ENCODE measurements at places on chromosomes 3 and 15. TPM values are rescaled to one million over a fixed set of nuclear protein-coding genes. Genes with fewer than 3 reads are reported as not detected.

The TMEM212 gene
- not detected for total RNA-seq

The ADAMTS9 gene
- total RNA-seq: 1.1 TPM

The DISP2 gene
- 0.36 TPM for total RNA-seq

The GOLGA8S gene
- total RNA-seq: under 0.01 TPM

The ITIH3 gene
- total RNA-seq: 1.1 TPM

The ATP2B2 gene
- under 0.01 TPM for total RNA-seq

The RARRES1 gene
- total RNA-seq: 1.9 TPM

The CX3CR1 gene
- not detected for total RNA-seq

The AGBL1 gene
- total RNA-seq: not detected

The NR1I2 gene
- total RNA-seq: not detected

DNA sequence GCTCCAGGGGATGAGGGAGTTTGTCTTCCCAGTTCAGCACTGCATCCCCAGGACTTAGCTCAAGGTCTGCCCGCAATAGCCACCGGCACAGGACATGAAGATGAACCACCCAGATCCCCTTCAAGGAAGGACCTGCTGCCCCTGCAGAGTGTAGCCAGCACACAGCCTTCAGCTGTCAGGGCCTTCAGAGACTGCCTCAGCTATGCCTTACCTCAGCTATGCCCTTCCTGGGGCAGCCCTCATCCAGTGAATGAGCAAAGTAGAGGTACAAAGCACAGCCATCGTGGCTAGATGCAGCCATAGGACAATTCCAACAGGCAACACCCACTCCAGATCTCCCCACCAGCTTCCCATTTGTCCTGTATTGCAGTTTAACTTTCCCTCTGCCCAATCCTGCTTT is 291.2 kb upstream of the STT3B start:
- no peak for DNase-seq

- peak; percentile 90 for DNase-seq
Observed at GRCh38 chr15:99704444-99704838, 28.8 kb downstream of the LYSMD4 start.

GRCh38 chr3:143236226-143236964 is 116.8 kb downstream of the CHST2 start:
- no peak for DNase-seq

- DNase-seq: peak; percentile 31
Observed at GRCh38 chr3:195873971-195874370, 34.4 kb downstream of the TNK2 start.

GRCh38 chr3:157393113-157393512 is 43.5 kb upstream of the PTX3 start:
- no peak for DNase-seq

- DNase-seq: no peak
Observed at GRCh38 chr3:138187296-138188012, at the start of gene ARMC8. TSS of gene ARMC8 (plus strand) at chr3:138187301. CDS start at chr3:138187555, 254 bp downstream.

DNA sequence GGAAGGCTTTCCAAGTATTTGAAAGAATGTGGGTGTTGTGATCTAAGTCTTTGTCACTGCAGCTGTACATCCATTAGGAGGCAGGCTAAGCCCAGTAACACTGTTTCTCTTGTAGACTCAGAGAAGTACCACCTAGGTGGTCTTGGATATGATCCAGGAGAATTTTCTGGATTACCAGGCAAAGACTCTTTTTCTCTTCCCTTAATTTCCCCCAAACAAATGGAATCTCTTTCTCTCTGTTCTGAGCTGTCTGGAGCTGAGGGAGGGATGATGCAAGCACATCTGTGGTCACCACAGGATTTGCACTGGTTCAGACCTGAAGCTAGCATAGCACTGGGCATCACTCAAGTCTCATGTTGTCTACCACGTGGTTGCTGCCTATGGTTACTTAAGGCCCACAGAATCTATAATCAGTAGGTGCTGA is 227.6 kb downstream of the NECTIN3 start:
- peak; percentile 52 for DNase-seq

DNA sequence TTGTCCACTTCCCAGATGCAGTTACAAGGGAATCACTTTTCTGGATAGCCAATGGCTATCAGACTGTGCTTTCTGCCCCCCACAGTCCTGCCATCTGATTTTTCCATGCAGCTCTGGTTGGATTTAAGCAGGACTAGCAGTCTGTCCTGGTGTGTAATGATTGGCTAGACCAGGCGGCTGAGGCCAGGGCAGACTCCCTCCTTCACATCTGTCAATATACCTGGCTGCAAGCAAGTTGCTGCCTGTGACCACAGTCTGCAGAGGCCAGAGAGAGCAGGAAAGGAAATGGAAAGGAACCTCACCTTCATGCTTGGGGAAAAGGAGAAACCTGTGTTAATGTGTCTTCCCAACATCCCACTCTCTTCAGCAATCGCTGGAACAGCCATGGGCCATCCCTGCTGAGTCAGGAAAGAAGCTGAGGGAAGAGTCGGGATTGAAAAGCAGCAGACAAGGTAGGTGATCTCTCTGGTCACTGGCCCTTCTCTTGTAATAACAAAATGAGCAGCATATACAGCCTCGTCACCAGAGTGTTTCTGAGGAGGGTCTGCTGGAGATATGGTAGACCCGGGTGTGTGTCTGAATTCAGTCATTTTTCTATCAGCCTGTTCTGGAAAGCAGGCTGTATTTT is 126.7 kb upstream of the PHLDB2 start:
- DNase-seq: no peak

DNA sequence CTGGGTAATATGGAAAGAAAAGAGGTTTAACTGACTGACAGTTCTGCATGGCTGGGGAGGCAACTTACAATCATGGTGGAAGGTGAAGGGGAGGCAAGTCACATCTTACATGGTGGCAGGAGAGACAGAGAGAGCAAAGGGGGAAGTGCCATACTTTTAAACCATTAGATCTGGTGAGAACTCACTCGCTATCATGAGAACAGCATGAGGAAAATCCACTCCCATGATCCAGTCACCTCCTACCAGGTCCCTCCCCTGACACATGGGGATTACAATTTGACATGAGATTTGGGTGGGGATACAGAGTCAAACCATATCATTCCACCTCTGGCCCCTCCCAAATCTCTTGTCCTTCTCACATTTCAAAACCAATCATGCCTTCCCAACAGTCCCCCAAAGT is 16.0 kb upstream of the ACOX2 start:
- no peak for DNase-seq

DNA sequence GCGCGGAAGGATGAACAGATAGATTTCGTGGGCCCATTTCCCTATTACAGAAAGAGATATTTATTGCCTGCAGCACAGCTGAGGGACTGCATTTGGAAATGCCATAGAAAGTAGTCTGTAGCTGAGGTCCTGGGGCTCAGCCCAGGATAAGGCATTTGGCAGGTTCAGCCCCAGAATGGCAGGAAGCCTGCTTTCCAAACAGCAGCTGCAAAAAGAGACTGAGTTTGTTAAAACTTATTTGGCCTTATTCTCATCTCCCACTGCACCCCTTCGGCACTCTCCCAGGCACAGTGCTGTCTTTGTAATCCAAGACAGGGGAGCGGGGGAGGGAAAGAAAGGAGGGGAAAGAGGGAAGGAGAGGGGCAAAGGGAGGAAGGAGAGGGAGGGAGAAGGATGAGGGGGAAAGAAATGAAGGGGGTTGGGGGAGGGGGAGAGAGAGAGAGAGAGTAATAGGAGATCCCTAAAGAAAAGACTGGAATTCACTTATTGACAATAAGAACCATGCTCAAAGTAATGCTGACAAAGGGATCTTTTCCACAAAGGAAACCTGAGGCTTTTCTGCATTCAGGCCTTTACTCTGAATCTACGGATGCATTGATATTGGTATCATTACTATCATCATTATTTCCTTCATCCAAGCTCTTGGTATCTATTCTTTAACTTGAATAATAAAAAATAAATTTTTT is 94.0 kb upstream of the LRRN1 start:
- DNase-seq: no peak

DNA sequence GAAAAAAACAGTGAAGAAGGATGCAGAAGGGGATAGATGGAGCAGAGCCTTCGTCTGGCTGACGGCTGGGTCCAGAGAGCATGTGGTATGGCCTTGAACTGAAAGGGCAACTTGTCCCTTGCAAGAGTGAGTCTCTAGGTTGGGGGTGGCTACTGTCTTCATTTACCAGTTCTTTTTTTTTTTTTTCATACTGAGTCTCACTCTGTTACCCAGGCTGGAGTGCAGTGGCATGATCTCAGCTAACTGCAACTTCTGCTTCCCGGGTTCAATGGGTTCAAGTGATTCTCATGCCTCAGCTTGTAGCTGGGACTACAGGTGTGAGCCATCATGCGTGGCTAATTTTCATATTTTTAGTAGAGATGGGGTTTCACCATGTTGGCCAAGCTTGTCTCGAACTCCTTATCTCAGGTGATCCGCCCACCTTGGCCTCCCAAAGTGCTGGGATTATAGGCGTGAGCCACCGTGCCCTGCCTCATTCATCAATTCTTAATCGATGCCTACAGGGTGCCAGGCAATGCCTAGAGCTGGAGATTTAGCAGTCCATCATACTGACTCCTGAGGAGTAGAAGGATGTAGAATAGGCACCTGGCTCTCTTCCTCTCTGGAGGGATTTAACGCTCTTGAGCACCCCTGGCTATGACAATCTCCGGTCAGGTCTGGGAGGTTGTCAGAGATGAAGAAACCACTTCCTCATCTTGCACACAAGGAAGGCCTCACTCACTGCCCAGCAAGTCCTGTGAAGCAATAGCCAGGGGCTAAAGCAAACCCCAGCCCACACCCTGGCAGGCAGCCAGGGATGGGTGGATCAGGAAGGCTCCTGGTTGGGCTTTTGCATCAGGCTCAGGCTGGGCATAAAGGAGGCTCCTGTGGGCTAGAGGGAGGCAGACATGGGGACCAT is at the start of gene CAMP:
Gene CAMP (plus strand): TSS at position 880 of the 898 bp plus-strand sequence. CDS start 17 bp downstream, at position 897.
- DNase-seq: peak; percentile 30

DNA sequence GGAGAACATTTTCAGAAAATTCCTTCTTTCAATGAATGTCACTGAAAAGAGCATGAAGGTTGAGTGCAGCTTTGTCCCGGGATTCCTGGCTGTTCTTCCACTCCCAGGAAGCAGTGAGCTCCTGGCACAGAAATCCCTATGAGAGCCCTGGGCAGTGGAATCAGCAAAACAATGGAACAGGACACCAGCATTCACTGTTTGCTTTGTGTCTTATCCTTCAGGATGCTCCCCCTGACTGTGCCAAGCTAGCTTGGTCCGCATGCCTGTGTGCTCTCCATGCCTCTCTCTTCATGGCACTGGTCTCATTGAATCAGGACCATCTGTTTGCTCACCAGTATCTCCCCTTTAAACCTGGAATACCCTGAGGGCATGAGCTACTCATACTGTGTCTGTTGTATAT is 102.0 kb upstream of the GADL1 start:
- DNase-seq: no peak

DNA sequence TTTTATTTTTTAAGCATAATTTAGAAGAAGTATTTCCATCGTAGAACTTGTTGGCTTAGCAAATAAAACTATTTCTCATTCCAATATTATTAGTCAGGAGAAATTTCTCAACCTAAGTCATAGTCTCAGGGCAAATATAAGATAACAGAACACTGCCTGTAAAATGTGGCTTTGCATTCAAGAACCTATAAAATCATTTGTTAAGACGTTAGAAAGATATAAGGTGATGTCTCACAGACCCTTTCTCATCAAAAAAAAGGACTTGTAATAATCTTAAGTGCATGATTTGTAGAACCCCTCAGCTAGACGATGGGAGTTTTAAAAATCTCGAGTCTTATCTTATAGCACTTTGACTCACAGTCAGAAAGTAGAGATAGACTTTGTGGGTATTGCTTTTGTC is 314.7 kb upstream of the CFAP20DC start:
- peak; percentile 59 for DNase-seq

Data from IMR-90 (cell line).